ENCODE measurements at places on chromosomes 1 and 21.

DNA sequence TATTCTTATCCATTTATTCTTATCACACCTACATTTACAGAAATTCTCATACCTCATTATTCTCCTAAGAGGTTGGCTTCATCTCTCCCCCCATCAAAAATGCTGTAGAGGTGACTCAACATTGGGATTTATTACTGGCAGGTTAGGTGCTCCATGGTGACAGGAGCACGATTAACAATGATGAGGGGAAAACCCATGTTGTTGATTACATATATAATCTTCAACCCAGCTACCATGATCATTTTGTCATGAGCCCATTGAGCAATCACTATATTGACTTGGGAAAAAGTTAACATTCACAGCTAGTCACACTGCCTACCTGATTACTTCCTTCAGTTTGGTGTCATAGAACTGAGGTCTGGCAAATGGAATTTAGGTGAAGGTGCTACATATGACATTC lies 712.1 kb upstream of the CHRM3 start:
- DNase-seq, result no peak

DNA sequence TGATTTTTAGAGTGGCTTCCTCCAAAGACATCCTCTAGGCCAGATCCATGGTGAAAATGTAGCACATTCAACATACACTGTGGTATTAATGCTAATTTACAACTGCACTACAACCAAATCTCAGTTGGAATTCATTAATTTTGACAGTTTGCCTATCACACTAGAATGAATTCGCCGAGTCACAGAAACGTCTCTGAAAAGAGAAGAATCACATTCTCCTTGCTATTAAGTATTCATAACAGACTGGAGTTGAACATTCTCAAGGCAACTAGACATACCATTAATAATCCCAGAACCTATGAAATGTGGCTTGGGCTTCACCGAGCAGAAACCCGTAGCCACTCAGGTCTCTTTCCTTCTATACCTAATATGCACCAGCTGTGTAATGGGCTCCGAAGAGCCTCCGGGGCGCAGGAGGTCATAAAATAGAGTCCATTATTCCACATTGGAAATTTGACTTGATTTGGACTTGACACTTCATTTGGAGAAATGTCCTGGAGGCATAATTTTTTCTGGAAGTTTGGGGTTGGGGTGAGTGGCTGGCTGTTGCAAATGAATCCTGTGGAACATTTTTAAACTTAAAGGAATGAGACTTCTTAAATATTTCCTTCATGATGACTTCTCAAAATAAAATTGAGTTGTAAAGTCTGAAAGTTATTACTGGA lies 117.1 kb downstream of the DSCAM start:
- no peak for DNase-seq

DNA sequence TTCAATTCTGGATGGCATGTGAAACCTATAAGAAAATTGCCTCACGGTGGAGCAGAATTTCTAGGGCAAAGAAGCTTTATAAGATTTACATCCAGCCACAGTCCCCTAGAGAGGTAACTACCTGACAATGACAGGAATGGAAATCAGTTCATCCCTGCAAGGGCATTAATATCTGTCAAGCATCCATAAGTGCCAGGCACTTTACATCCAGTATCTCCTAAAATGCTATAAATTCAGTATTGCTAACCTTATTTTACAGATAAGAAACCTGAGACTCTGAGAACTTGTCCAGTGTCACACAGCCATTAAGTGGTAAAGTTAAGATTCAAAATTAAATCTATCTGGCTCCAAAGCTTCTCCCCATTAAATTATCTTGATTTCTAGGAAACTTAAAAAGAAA lies 22.3 kb downstream of the RGS13 start:
- DNase-seq, result no peak

DNA sequence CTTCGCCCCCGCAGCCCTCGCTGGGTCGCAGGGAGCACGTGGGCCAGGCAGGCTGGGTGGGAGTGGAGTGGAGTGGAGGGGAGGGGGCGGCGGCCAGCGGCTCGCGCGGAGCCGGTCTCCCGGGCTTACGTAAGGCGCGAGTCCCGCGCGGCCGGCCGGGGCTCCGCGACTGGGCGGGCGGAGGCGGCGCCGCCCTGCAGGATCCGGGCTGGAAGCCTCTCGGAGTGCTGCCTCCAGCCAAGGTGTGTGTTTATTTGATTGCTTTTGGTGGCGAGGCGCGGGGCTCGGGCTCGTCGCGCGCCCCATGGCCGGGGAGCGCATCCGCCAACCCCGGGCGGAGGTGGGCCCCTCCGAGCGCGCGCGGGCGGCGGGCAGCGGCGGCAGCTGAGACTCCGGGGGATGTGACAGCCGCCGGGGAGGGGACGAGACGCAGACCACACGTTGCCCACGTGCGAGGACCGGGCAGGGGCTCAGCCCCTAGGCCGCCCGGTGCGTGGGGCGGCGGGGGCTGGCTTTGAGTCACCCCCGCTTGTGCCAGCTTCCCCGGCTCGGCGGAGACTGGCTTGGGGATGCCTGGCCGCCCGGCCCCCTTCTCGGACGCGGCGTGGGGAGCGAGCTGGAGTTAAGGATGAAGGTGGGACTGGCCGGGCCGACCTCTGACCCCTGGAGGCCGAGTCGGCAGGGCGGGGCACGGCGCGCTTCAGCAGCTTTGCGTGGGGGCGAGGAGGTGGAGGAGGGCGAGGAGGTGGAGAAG lies 402 bp upstream of the AK4 start:
- DNase-seq, result no peak

- DNase-seq, result no peak
These were observed 31.5 kb downstream of the SNAP47 start for GRCh38 chr1:227766653-227767277.

DNA sequence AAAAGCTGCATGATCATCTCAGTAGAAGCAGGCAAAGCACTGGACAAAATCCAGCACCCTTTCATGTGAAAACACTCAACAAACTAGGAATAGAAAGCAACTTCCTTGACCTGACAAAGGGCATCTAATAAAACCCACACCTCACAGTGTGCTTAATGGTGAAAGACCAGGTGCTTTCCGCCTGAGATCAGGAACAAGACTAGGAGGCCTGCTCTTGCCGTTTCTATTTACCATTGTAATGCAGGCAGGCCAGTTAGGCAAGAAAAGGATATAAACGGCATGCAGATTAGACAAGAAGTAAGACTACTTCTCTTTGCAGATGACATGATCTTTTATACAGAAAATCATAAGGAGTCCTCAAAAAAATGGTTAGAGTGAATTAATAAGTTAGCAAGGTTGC lies 37.2 kb downstream of the SLC37A1 start:
- no peak for DNase-seq

DNA sequence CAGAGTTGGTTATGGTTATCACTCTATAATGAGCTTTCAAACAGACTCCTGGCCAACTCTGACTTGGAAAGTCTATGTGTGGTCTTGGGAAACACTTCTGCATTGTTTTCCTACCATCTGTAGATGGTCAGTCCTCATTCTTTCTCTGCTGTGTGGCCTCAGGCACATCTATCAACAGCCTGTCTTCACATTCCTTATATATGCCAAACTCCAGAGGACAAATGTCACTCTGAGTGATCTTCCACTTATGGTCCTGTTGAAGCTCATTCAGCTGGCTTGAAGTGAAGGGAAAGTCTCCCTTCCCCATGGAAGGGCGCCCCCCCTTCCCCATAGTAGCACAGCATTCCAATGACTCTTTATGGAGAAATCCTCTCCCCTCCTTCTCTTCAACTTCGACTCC lies 58.7 kb downstream of the VANGL2 start:
- DNase-seq, result no peak

- DNase-seq, result no peak
These were observed 583.8 kb downstream of the NPHP4 start for GRCh38 chr1:5408401-5408800.

- no peak for DNase-seq
These were observed 188.5 kb downstream of the NFIA start for GRCh38 chr1:61270761-61271411.

DNA sequence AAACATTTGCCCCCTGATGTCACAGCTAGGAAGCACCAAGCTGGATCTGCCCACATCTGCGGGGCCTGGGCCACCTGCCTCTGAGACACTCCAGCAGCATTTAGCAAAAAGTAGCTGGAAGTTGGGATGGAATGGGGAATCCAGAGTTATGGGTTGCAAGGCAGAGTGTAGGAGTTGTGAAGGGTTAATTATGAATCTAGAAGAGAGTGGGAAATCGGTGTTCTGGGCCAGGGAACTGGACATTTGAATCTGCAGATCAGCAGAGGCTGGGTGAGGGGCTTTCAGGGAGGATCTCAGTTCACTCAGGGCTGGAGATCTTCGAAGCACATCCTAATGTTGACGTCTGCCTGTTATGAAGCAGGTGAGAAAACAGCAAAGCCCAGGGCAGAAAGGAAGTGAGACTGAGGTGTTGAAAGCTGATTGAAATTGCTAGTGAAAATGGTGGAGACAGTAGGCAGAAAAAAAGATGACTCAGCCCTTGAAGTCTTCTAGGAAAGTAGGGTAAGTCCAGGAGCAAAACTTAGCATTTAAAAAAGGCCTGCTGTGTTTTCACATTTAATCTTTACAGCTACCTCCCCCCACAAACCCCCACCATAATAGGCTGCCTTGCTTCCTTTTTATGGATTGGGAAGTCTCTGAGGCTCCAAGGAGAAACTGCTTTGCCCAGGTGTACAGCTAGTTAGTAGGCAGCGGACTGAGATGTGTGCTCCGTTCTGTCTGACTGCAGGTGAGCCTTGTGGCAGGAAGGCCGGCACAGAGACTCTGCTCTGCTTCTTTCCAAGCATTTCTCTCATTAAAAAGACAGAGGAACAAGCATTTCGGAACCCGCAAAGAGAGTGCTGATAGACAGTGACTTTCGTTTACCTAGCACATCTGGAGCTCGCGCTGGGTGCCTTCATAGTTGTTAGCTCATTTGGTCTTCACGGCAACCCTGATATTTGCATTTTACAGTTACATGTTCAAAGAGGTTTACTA lies 7.2 kb downstream of the VANGL1 start:
- no peak for DNase-seq

DNA sequence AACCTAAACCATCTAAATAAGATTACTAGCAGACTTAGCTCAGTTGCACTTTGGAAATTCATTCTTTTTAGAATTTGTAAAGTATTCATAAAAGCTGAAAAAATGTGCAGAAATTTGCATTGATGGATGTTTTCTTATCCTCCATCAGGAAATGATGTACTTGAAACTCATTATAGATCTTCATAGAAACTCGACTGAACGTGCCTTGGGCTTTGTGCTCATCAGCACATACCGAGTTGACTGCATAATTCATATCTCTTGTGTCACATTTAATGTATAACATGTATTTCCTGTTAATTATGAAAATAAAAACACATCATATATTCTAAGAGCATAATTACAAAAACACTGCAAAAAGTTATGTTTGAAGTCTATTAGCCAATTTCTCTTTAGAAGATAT lies 290.9 kb upstream of the NR5A2 start:
- DNase-seq, result no peak

DNA sequence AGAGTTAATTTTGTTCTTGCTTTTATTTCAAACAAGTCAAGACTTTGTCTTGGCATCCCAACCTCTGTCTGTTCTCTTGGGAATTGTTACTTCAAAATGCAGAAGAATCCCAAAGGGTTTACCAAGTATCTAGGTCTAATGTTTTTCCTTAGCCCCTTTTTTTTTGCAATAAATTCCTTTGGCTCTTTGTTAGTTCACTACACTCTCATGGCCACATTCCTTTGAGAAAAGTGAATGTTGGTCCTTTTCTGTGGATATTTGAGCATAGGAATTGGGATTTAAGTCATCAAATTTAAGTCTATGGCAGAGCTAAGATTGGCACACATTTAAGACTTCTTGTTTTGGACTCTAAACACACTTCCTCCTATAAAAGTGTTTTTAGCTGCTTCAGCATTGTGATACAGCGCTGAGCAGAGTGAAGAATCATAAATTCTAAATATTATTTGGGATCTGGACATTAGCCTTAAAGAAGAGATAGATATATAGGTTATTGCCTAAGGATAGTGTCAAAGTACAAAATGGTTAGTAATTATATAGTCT lies 1.9 kb downstream of the BTF3L4 start:
- no peak for DNase-seq

GRCh38 chr1:106435269-106435668 lies 621.2 kb upstream of the PRMT6 start:
- DNase-seq, result no peak

DNA sequence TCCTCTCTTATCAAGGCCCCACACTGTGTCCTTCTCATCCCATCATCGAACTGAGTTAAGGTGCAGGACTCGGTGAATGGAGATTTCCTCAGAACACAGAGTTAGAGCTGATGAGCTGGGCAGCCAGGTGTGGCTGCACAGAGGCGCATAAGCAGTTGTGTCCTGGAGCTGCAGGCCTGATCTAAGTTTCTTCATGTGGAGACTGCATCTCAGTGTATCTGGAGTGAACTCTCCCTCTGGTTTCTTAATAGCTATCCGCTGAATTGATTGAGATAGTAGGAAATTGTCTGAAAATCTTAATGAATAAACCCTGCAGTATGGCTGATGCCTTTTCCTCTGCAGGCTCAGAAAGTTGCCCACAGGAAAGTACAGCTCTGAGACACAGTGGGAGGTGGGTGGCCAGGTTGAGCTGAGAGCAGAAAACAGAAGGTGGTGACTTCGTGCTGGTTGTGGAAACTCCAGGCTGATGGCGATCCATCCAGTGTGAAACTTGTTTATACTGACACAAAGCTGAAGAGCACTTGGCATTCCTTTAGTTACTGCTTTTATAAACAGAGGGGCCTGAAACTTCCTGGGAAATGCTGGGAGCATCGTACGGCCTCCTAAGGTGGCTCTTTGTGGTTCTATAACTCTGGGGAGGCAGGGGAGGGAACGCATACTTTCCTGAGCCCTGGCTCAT lies 67.4 kb upstream of the F3 start:
- no peak for DNase-seq

GRCh38 chr1:75986478-75986877 lies 54.3 kb upstream of the ASB17 start:
- no peak for DNase-seq

DNA sequence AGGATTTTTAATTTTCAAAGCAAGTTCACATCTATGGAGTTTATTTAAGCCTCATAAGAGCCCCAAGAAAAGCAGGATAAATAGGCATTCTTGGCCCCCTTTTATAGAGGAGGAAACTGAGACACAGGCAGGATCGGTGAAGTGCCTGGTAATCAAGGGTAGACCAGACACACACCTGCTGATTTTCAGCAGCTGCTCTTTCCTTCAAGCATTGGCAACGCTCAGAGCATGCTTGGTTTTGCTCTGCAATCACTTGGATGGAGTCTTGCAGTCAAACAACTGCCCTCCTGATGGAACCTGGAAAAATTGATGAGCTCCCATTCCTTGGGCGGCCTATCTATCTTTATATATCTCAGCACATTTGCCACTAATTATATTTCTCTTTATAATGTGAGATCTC lies 478.9 kb upstream of the CAMK1G start:
- DNase-seq, result no peak
